ENCODE measurements at places on chromosomes 7 and 10. TPM values are rescaled to one million over a fixed set of nuclear protein-coding genes. Genes with fewer than 3 reads are reported as not detected.

The HOXA13 gene
- not detected for total RNA-seq

DNA sequence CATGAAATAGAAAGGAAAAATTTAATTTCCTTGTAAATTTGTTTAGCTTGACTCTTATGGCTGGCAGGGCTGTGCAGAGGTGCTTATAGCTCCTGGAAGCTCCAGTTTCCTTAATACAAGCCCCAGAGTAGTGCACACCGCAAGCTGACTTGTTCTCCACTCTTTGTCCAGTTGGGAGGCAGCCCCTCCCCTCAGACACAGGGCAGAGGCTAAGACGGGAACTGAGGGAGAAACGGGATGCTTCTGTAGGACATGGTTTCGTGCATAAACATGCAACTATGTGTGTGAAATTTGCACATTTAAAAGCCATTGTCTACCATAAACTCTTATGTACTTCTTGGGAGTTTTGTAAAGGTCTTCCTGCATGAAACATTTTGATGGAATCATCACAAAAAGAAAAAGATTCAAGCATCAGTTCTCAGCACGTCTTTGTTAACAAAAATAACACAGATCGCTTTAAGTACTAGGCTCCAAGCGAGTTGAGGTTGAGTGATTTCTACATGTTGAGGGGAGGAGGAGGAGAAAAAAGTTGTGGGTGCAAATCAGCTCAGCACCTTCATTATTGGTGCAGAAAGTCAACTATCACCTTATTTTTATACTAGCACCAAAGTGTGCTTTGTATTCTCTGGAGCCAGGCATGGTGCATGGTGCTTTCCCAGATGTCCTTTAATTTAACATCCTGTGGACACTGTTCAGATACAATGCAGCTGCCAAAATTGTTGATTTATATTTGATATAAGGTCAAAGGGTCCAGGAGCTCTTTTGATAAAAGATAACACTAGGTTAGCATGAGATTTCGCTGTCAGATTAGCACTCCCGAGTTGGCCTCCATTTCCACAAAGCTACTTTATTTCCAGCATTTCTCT lies 124.5 kb downstream of the CHN2 start:
- no peaks in the 10 kb centered on the region for H3K36me3 ChIP-seq
- DNase-seq, result no peak
- no peaks in the 10 kb centered on the region for H3K27me3 ChIP-seq
- no peak overlapping the region for H3K4me3 ChIP-seq

DNA sequence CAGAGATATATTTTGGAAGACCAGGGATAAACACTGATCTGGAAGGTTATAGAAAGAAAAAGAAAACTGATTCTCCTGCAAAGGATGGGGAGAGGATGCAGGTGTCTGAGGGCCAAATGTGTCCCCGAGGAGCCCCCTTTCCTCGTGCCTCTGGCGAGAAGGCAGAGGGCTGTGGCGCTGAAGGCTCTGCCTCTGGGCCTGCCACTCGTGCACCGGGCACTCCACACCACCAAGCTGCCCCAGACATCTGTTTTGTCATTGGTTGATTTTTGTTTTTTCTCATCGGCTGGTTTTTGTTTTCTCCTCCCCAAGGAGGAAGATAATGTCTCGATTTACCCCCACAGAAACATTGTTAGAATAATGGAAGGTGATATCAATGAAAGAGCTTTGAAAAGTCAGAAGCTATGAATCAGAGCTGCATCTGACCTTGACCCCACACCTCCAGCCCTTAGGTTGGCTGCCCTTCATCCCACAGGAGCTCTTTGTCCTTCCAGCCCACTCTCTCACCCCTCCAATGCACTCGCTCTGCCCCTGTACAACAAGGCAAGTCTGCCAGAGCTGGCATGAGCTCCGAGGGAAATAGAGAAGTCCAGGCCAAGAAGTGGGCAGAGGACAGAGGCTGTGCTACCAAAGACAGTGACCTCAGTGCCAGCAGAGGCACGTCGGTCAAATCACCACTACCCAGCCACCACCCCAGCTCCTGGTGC lies 124.8 kb downstream of the TCERG1L start:
- no peaks in the 10 kb centered on the region for H3K4me1 ChIP-seq
- no peaks in the 10 kb centered on the region for H3K36me3 ChIP-seq
- DNase-seq, result no peak
- H3K27me3 ChIP-seq, result no peaks in the 10 kb centered on the region
- no peak overlapping the region for H3K4me3 ChIP-seq

The PLXDC2 gene
- not detected for total RNA-seq

- H3K36me3 ChIP-seq, result peaks cover 14% of the 10 kb centered on the region
- H3K27ac ChIP-seq, result peak overlapping the region; percentile 91
- no peaks in the 10 kb centered on the region for H3K27me3 ChIP-seq
- H3K4me1 ChIP-seq, result peaks cover 91% of the 10 kb centered on the region
These were observed 11.1 kb downstream of the FAM53B start for GRCh38 chr10:124732931-124733570.

The TMEM196 gene
- total RNA-seq, result not detected

- no peak overlapping the region for H3K4me3 ChIP-seq
- no peak overlapping the region for H3K27ac ChIP-seq
- DNase-seq, result no peak
- H3K4me1 ChIP-seq, result no peaks in the 10 kb centered on the region
- no peaks in the 10 kb centered on the region for H3K27me3 ChIP-seq
- H3K36me3 ChIP-seq, result no peaks in the 10 kb centered on the region
These were observed 499.2 kb downstream of the GFRA1 start for GRCh38 chr10:115773832-115774231.

DNA sequence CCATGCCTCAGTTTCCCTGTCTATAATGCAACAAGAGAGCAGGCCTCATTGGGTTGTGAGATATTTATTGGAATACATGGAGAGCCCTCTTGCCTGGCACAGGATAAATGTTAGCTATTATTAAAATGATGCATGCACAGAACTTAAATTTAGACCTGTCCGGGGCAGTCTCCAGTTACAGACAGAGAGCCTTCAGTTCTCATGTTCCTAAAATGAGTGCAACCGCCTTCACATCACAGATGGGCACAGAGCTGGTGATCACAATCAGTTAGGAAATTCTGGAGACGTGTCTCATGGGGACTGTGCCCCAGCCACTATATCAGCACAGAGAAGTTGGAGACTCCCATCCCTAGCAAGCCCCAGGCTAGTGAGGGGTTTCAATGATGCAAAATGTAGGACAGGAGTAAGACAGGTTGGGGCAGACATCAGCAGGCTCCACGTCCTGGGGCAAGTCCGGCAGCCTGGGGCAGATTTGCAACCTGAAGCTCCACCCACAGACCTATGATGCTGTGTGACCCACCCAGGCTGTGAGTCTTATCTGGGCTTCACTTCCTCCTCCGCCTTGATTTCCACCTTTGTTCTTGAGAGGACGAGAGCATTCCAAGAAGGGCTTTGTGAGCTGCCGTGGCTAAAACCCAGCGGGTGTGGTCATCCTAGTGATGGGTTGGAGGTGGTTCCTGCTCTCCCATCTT lies 49.4 kb downstream of the CXCL12 start:
- H3K36me3 ChIP-seq, result no peaks in the 10 kb centered on the region
- H3K4me3 ChIP-seq, result no peak overlapping the region
- no peak for DNase-seq
- H3K4me1 ChIP-seq, result no peaks in the 10 kb centered on the region
- H3K27ac ChIP-seq, result no peak overlapping the region

GRCh38 chr7:57424515-57425238 lies 25.3 kb upstream of the ZNF716 start:
- H3K27me3 ChIP-seq, result no peaks in the 10 kb centered on the region
- H3K4me3 ChIP-seq, result no peak overlapping the region
- H3K27ac ChIP-seq, result no peak overlapping the region
- DNase-seq, result no peak
- no peaks in the 10 kb centered on the region for H3K4me1 ChIP-seq

The ANLN gene
- 46.6 TPM for total RNA-seq

GRCh38 chr10:127145173-127145572 lies 51.2 kb downstream of the INSYN2A start:
- H3K4me1 ChIP-seq, result no peaks in the 10 kb centered on the region
- H3K36me3 ChIP-seq, result no peaks in the 10 kb centered on the region
- DNase-seq, result no peak
- H3K27me3 ChIP-seq, result peaks cover 5% of the 10 kb centered on the region
- H3K4me3 ChIP-seq, result no peak overlapping the region

DNA sequence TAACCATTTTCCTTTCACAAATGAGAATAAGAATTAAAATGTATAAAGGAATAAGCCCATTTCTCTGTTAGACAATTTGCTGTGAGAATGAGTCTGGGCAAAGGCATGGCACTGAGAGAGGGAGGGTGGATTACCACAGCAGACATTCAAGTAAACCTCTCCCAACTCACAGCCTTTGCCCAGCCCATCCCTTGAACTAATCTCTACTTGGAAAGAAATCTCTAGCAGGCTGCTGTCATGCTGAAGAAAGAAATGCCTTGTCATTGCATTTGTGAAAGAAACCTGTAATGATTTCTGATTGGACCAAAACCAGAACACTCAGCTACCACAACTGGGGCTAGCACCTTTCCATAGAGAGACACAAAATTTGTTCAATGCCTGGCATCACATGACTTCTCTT lies 39.2 kb downstream of the CH25H start:
- no peak for DNase-seq
- no peak overlapping the region for H3K4me3 ChIP-seq
- no peaks in the 10 kb centered on the region for H3K36me3 ChIP-seq
- no peak overlapping the region for H3K27ac ChIP-seq

The PTCD1 gene
- 7.4 TPM for total RNA-seq

- H3K27me3 ChIP-seq, result no peaks in the 10 kb centered on the region
- H3K4me1 ChIP-seq, result peaks cover 9% of the 10 kb centered on the region
- peaks cover 12% of the 10 kb centered on the region for H3K36me3 ChIP-seq
- no peak overlapping the region for H3K4me3 ChIP-seq
- no peak for DNase-seq
- H3K27ac ChIP-seq, result no peak overlapping the region
These were observed 53.4 kb downstream of the COL17A1 start for GRCh38 chr10:104032144-104032775.

- no peaks in the 10 kb centered on the region for H3K4me1 ChIP-seq
These were observed 275.4 kb downstream of the PARD3 start for GRCh38 chr10:34539533-34540315.

- no peak overlapping the region for H3K27ac ChIP-seq
- H3K36me3 ChIP-seq, result no peaks in the 10 kb centered on the region
- no peak overlapping the region for H3K4me3 ChIP-seq
- H3K27me3 ChIP-seq, result peaks cover 2% of the 10 kb centered on the region
- DNase-seq, result no peak
- H3K4me1 ChIP-seq, result no peaks in the 10 kb centered on the region
These were observed 20.8 kb downstream of the CYP3A43 start for GRCh38 chr7:99848420-99849216.

DNA sequence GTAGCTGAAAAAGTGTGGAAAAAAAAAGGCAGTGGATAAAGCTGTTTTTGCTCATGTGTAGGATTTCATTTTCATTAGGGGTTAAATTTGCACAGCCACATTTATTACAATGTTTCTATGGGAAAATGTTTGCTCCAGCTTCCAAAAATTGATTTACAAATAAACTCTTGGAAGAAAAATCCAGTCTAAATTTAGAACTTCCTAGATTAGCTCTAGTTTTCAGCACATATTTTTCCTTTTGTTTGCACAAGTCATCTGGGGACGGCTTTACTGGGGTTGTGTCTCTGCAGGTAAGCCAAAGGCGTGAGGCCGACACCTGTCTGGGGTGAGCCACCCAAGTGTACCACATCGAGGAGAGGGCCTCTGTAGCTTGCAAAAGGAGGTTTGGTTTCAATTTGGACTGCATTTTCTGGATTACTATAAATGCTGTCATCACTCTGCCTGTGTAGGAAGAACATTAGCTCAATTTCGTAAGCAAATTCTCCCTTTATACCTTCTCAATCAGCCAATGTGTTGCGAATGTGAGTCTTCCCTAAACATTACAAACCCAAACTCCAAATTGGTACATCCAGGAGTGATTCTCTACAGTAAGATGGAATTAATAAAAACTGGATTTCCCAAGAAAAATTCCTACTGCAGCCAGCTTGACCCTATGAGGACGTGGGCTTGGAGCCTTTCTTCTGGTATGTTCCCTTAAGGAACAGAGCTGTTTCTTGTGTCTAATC lies 89.5 kb upstream of the ZNF438 start:
- no peak overlapping the region for H3K27ac ChIP-seq
- H3K4me1 ChIP-seq, result peaks cover 33% of the 10 kb centered on the region
- DNase-seq, result no peak
- no peaks in the 10 kb centered on the region for H3K36me3 ChIP-seq
- H3K27me3 ChIP-seq, result peaks cover 1% of the 10 kb centered on the region
- no peak overlapping the region for H3K4me3 ChIP-seq

The NUTM2D gene
- total RNA-seq, result 0.99 TPM

- no peak overlapping the region for H3K27ac ChIP-seq
- H3K4me3 ChIP-seq, result peak overlapping the region; percentile 70
- peaks cover 9% of the 10 kb centered on the region for H3K36me3 ChIP-seq
- peaks cover 14% of the 10 kb centered on the region for H3K4me1 ChIP-seq
These were observed 472 bp downstream of the RASSF4 start for GRCh38 chr10:44960088-44960460.

GRCh38 chr10:122362621-122363020 lies 11.9 kb upstream of the PLEKHA1 start:
- H3K27ac ChIP-seq, result no peak overlapping the region
- no peaks in the 10 kb centered on the region for H3K4me1 ChIP-seq
- peaks cover 5% of the 10 kb centered on the region for H3K27me3 ChIP-seq
- no peak overlapping the region for H3K4me3 ChIP-seq
- DNase-seq, result peak; percentile 21
- no peaks in the 10 kb centered on the region for H3K36me3 ChIP-seq

The ELFN1 gene
- total RNA-seq, result 0.12 TPM

The ZNF467 gene
- total RNA-seq, result 0.41 TPM

GRCh38 chr10:107214261-107214660 lies 49.8 kb upstream of the SORCS1 start:
- H3K4me1 ChIP-seq, result no peaks in the 10 kb centered on the region
- no peaks in the 10 kb centered on the region for H3K36me3 ChIP-seq
- no peak for DNase-seq
- no peaks in the 10 kb centered on the region for H3K27me3 ChIP-seq
- H3K4me3 ChIP-seq, result no peak overlapping the region
- no peak overlapping the region for H3K27ac ChIP-seq

The RSPH10B2 gene
- total RNA-seq, result 0.43 TPM

GRCh38 chr10:56927701-56928100 lies 566.6 kb upstream of the ZWINT start:
- no peaks in the 10 kb centered on the region for H3K36me3 ChIP-seq
- no peaks in the 10 kb centered on the region for H3K27me3 ChIP-seq
- H3K4me3 ChIP-seq, result no peak overlapping the region
- H3K27ac ChIP-seq, result no peak overlapping the region
- no peak for DNase-seq

The FERD3L gene
- total RNA-seq, result not detected

The C1QL3 gene
- not detected for total RNA-seq
